Sigmoid colon (tissue), 7 donors: ENCODE measurements at places on chromosomes 7 and 10.

- no peak for DNase-seq
Observed at GRCh38 chr7:33814400-33814799, 90.9 kb upstream of the BMPER start.

- DNase-seq = no peak
Observed at GRCh38 chr7:4850262-4850795, 11.5 kb downstream of the PAPOLB start.

DNA sequence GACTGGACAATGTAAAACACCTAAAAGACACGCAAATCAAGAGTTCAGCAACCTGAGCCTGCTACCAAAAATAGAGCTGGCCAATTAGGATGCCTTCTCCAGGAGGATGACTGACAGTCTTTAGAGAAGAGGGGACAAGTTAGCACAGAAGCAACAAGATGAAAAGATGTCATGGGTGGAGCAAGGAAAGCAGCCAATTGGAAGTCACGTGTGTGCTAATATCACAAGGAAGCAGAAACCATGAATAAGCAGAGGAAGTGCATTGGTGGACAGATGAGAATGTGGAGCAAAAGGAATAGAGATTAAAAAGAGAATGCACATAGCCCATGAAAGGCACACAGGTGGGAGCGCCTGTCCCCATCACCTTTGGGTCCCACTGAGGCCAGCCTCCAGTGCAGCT lies 148.1 kb downstream of the SLC25A13 start:
- no peak for DNase-seq

DNA sequence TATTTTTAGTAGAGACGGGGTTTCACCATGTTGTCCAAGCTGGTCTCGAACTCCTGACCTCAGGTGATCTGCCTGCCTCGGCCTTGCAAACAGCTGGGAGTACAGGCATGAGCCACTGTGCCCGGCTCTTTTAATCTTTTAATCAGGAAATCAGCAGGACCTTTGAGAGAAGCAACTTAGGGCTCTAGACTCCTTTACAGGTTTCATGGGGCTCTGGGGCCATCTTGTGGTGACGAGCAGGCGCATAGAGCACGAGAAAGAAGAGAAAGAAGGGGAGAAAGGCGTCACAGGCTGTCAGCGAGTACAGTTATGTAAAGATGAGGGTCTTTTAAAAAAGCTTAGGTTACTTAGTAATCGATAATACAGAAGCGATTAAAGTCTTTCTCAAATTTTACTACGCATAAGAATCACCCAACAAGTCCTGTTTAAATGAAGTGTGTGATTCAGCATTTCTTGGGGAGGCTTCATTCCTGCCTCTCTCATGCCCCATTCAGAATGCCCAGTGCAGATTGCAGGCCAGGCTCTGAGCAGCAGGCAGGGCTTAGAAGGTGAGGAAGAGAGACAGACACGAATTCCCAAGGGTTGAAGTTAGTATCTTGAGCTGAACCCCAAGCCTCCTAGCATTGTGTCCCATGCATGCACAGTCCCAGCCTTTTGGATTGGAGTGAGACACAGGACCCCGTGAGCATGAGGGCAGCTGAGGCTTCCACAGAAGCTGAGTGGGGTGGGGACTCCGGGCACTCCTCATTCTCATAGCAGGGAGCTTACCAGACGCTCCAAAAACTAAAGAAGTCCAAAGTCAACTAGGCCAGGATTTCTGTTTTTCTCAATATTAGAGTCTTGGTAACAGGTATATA lies 23.6 kb upstream of the PFKP start:
- DNase-seq = peak; percentile 77

GRCh38 chr7:75048435-75049379 lies 24.9 kb downstream of the RCC1L start:
- DNase-seq = no peak

GRCh38 chr10:6146921-6147320 lies 55.8 kb upstream of the PFKFB3 start:
- no peak for DNase-seq

DNA sequence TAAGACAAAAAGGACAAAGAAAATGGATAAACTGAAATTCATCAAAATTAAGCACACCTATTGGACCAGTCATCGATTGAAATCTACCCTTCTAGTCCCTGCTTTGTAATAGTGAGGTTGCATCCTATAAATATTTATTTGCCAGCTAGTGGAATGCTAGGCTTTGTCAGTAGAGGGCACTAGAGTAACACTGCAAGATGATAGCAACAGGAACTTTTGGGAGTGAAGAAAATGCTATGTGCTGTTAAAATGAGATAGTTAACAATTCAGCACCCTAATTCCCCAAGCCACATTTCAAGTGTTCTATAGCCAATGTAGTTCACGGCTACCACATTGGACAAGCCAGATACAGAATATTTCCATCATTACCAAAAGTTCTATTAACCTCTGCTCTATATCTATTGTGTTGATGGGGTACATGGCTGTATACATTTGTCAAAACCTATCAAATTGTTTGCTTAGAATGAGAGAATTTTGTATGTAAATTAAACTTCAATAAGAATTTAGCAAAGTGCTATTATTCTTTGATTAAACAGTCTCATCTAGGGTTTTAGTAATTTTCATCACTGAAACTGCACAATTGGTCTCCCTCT lies 69.8 kb downstream of the LSMEM1 start:
- no peak for DNase-seq

GRCh38 chr7:116591202-116592040 lies 66.6 kb downstream of the CAV1 start:
- DNase-seq = no peak

- no peak for DNase-seq
Observed at GRCh38 chr10:114233482-114233881, 5.6 kb upstream of the VWA2 start.

GRCh38 chr7:816751-817671 lies 15.3 kb upstream of the SUN1 start:
- DNase-seq = peak; percentile 69

DNA sequence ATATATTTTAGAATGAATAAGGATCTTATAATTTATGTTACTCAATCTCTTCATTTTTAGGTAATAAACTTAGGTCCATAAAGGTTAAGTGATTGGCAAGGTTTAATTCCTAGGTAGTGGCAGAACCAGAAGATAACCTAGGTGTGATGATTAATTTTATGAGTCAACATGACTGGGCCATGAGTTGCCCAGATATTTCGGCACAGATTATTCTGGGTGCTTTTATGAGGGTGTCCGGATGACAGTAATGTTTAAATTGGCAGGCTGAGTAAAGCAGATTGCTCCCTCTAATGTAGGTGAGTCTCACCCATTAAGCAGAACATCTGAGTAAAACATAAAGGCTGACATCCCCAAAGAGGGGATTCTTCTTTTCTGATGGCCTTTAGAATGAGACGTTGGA lies 1349.3 kb upstream of the CELF2 start:
- DNase-seq = no peak

DNA sequence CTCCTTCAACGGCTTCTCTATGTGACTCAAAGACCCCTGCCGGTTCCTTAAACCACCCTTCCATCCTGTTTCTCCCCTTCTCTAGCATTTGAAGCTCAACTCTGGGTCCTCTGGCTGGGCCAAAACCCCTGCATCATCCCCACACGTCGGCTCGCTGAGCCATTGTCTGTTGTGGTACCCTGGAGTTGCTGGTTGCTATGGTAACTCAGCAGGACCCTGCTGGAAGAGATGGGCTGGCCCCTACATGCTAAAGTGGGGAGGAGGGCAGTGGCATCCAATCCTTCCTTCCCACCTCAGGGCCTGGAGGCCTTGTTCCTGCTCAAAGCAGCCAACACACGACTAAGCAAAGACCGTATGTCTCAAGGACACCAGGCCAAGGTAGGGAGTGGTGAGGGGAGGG lies 452.5 kb downstream of the PLXNA4 start:
- DNase-seq = peak; percentile 39

DNA sequence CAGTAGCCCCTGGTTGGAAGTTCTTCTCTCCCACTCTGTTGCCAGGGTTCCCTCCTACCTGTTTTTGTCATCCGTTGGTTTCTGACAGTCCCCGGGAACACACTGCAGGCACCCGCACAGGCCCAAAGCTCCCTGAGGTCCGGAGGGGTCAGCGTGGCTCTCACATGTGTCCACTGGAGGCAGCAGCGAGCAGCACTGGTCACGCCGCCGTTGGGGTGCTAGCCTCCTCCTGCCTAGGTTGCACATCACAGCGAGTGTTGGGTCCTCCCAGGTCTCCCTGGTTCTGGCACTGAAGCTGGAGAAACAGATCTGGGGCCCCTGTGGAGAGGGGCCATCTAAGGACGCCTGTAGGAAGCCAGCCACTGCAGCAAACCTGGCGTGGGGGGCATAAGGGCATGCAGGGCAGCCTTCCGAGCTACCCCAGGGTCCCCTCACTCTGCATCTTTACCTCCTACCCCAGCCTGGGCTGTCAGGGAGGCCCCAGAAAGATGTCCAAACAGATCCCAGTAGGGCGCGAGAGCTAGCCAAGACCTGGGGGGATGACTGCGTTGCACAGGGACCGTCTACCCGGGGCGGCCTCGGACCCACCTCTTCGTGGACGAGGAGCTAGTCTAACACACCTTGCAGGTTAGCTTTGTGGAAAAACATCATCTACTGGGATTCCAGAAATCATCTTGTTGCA lies 28.9 kb downstream of the LRRC27 start:
- DNase-seq = peak; percentile 64

GRCh38 chr7:80921130-80921529 lies 2.3 kb upstream of the SEMA3C start:
- DNase-seq = no peak

DNA sequence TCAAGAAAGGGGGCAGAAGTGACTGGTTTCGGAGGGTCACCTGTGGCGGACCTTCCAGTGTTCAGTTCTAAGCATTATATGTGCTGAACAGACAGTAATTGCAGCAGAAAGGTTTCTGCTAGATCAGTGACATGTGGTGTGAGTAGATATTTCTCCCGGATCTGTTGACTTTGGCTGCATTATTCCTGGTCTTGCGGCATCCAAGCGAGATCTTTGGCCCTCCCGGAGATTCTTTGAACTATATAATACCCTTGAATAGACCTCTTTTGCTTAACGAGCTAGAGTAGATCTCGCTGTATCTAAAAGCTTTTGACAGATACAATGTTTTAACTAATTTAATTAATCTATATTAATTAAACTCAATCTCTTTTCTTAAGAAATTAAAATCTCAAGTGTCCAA lies 99.8 kb downstream of the PTN start:
- no peak for DNase-seq

- DNase-seq = no peak
Observed at GRCh38 chr10:72321248-72322029, 33.3 kb downstream of the DNAJB12 start.

GRCh38 chr7:104993217-104993862 lies 20.7 kb upstream of the KMT2E start:
- no peak for DNase-seq

DNA sequence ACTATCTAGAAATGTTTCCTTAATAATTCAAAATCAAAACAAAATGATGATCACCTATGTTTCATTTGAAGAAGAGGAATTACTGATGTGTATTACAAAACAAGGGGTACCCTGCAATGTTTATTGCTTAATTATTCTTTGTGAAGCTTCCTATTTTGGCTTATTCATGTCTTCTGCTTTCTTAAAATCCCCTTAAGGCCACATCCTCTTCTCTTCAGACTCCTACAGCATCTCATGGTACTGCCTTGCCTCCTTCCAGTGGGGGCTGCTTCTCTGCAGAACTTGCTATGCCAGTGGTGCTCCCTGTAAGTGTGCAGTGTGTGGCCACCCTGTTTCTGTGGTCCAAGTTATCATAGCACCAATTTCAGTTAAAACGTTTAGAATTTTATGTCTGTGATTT lies 35.0 kb downstream of the CCDC146 start:
- no peak for DNase-seq

GRCh38 chr7:77696643-77697534 lies 630 bp downstream of the RSBN1L start:
- DNase-seq = peak; percentile 80

- peak; percentile 89 for DNase-seq
Observed at GRCh38 chr10:80662429-80663261, 124.9 kb downstream of the SH2D4B start.

DNA sequence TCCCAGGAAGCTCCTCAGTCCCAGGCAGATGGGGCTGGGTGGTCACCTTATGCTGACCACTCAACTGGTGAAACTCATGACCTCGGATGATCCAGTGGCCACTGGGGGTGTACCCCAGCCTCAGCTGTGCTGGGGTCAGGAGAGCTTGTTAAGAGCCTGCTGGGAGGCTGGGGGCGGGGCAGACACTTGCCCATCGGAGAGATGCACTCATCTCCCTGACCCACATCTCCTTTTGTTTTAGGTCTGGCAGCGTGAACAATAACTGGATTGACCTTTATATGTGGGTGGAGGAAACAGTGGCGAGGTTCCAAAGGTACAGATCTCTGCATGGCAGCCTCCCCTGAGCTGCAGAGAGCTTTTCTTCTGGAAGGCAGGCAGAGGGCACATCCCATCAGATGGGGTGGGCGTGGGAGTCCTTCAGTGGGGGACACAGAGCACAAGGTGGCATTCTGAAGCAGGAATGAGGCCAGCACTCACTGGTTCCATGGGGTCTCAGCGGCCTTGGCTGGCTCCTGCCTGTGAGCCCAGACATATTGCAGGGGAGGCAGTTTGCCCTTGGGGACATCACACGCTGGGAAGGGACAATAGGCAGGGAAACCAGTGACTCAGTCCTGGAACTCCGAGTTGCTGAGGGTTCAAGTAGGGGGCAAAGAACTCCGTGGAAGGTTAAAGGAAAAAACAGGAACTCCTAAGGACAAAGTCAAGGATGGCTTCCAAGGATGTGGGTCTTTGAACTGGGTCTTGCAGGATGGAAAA lies 5.2 kb downstream of the ANTXRL start:
- DNase-seq = peak; percentile 53

GRCh38 chr7:75630549-75630948 lies 108.2 kb downstream of the HIP1 start:
- DNase-seq = no peak

GRCh38 chr7:35753761-35754603 lies 46.9 kb upstream of the SEPTIN7 start:
- DNase-seq = peak; percentile 92

- DNase-seq = no peak
Observed at GRCh38 chr10:122019414-122019975, 30.5 kb downstream of the TACC2 start.

- DNase-seq = no peak
Observed at GRCh38 chr7:99146979-99147378, 3.1 kb upstream of the SMURF1 start.

DNA sequence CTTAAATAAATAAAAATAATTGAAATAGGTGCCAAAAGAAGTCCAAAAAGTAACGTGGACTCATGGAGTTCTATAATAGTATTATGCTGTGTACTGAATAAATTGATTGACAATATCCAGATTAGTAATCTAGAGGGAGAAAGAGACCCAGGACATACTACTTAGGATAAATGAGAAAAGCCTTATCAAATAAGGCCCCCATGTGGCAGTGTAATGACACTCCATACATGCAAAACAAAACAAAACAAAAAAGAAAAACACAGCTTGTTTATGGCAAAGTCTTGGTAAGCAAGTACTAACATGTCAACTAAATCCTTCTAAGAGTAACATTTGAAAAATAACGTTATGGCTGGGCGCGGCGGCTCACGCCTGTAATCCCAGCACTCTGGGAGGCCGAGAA lies 3.6 kb upstream of the RUNDC3B start:
- no peak for DNase-seq

GRCh38 chr10:114026189-114027040 lies 17.3 kb upstream of the ADRB1 start:
- DNase-seq = no peak
